ENCODE measurements at places on chromosomes 12 and 14. TPM values are rescaled to one million over a fixed set of nuclear protein-coding genes. Genes with fewer than 3 reads are reported as not detected.

DNA sequence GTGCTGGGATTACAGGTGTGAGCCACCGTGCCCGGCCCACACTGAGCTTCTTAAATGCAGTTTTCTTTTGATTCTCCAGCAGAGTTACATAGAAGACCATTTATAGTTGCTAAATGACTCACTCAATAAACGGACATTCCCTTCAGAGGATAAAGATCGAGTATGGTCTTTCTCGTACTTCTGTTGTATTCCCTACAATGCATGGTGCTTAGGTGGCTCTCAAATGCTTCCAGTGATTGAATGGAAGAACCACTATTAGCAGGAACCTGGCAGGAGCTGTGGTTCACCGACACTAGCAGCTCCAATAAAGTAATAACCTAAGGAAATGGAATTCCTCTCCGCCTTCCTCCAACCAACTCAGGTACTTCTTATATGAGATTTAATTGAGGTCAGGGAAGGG is 3.9 kb upstream of the GPRC5A start:
- no peak for DNase-seq

DNA sequence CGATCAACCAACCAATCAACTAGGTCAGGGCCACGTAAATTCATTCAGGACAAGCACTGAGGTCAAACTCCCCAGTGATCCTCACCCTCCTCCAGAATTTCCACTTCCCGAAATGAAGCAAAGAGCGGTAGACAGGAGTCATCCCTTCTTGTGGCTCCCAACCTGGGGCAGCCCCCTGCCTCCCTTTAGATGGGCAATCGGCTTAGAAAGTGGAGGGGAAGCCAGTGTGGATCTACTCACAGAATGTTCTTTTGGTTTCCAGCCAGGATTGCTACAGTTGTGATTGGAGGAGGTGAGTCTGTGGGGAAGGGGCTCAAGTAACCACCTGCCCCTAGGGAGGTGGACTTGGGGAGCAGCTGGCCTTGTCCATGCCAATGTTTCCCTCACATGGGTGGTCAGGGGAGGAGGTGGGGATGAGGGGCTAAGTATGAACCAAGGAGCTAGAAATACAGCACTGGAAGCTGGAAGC is 4.1 kb downstream of the IFI27 start:
- no peak for DNase-seq

DNA sequence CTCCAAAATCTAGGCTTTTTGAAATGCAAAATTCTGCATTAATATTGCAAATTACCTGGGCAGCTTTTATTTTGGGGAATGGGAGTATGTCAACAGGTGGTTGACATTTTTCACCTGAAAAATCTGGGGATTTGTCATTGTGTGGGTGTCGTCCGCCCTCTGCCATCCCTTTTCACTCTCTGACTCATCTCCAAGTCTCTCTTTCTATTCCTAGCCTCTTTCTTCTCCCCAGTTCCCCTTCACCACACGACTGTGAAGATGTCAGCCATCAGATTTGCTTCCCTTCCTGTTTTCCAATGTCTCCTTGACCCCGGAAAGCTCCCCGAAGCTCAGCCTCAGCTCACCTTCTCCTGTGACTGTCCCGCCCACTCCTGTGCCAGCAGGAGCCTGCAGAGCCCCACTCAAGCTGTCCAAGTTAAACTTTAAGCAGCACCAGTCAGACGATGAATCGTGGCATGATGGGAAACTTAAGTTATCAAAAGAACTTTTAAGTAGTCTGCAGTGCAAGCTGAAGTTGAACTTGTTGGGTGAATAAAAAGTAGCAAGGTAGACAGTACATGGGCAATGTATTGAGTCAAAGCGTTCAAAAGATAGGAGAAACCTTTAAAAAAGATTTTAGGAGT is 590.2 kb downstream of the VRK1 start:
- no peak for DNase-seq

RNF212B gene
- total RNA-seq, result not detected

- DNase-seq, result no peak
Observed at GRCh38 chr12:100666588-100666987, 93.1 kb downstream of the GAS2L3 start.

GRCh38 chr12:13973996-13974395 is 7.4 kb downstream of the GRIN2B start:
- no peak for DNase-seq

GRCh38 chr14:77825895-77826519 is 26.1 kb downstream of the ADCK1 start:
- no peak for DNase-seq

- DNase-seq, result no peak
Observed at GRCh38 chr14:103000291-103000921, 56.9 kb downstream of the CDC42BPB start.

PZP gene
- total RNA-seq, result not detected

FGF23 gene
- total RNA-seq, result not detected

DNA sequence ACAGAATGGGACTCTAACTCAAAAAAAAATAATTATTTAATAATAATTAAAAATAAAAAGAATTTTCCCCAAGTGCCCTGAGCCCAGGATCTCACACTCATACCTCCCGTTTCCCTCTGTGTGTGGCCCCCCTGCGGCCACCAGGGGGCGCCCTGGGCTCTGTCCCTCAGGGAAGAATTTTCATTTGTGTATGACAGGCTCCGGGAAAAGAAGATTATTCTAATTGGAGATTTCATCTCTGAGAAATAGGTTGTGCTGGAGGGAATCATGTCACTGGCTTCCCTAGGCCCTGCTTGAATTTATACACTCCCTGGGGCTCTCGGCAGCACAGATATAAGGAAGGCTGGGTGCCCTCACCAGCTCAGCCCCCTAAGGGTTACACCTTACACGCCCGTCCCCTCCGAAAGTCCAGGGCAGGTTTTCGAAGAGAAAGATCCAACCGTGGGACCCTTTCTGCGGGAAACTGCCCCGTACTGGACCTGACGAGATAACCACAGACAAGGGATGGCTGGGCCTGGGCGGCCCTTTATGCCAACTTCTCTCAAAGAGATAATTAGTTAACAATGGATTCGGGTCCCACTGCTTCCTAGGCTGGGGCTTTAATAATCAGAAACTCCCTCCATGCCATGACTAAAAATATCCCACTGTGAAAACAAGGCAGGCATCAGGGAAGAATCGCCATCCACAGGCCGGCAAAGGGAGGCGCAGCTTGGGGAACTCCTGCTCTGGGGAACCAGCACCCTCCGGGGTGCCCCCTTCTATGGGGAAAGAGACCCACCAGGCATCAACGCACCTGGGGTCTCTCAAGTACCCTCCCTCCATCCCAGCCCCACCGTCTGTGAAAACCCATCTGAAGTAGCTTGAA is 80.7 kb downstream of the KDM2B start:
- peak; percentile 87 for DNase-seq

DNA sequence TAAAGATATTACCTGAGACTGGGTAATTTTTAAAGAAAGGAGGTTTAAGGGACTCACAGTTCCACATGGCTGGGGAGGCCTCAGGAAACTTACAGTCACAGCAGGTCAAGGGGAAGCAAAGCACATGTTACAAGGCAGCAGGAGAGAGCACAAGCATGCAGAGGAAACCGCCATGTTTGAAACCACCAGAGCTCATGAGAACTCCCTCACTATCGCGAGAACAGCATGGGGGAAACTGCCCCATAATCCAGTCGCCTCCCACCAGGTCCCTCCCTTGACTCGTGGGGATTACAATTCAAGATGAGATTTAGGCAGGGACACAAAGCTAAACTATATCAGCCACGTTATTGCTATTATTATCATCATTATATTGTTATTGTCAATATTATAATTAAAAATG is 138.7 kb downstream of the RIMBP2 start:
- DNase-seq, result no peak

OVCH1 gene
- not detected for total RNA-seq

GRCh38 chr12:1464925-1465324 is 129.5 kb downstream of the FBXL14 start:
- DNase-seq, result no peak

GRCh38 chr12:107125833-107126232 is 32.5 kb upstream of the CRY1 start:
- no peak for DNase-seq

- no peak for DNase-seq
Observed at GRCh38 chr12:10941916-10942607, 3.0 kb upstream of the TAS2R14 start.

GRCh38 chr14:61911574-61911973 is 149.4 kb downstream of the SNAPC1 start:
- peak; percentile 95 for DNase-seq

STON2 gene
- not detected for total RNA-seq

DNA sequence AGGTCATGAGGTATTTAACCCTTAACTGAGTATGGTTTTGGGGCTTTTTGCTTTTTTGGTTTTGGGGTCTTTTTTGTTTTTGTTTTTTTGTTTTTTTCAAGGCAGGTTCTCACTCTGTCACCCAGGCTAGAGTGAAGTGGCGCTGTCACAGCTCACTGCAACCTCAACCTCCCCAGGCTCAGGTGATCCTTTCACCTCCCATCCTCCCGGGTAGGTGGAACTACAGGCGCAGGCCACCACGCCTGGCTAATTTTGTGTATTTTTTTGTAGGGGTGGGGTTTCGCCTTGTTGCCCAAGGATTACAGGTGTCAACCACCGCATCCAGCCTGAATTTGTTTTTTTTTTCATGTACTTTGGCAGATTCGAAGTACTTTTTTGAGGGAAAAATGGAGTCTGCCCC is 19.9 kb downstream of the RAP1B start:
- DNase-seq, result no peak

- DNase-seq, result no peak
Observed at GRCh38 chr14:55120571-55121495, 8.2 kb upstream of the LGALS3 start.

GRCh38 chr12:109900752-109901580 is 892 bp downstream of the TCHP start:
- peak; percentile 73 for DNase-seq

- DNase-seq, result no peak
Observed at GRCh38 chr14:46472261-46472660, 179.3 kb downstream of the RPL10L start.

DNA sequence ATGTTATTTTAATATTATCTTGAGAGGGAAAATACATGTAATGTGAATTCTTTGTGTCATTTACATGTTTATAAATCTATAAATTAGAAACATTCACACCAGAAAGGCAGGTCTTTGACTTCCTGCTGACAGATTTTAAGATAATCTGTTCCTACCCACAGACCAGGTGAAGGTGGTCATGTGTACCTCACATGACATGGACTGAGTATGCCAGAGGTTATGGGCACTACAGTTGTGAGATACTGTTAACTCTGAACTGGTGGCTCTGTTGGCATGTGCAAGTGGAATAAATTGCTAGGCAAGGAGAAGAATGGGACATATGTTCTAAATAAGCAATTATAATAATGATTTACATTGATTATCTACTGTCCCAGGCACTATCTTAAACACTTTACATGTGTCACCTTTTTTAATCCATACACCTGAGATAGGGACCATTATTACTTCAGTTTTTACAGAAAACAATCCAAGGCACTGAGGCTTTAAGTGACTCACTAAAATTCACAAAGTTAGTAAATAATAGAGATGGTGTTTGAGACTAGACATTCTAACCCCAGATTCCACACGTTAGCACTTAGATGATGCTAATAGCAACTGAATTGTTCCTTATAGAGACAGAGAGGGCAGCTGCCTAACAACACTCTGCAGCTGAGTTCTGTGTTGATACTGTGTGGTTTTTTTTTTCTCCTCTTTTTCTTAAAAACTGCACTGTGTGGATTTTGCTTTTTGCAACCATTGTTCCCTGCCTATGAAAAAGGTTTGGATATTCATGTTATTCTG is 23.8 kb downstream of the SLC16A7 start:
- no peak for DNase-seq

KLRK1 gene
- total RNA-seq, result not detected

GRCh38 chr12:23942841-23943240 is 6.6 kb downstream of the SOX5 start:
- no peak for DNase-seq

DNA sequence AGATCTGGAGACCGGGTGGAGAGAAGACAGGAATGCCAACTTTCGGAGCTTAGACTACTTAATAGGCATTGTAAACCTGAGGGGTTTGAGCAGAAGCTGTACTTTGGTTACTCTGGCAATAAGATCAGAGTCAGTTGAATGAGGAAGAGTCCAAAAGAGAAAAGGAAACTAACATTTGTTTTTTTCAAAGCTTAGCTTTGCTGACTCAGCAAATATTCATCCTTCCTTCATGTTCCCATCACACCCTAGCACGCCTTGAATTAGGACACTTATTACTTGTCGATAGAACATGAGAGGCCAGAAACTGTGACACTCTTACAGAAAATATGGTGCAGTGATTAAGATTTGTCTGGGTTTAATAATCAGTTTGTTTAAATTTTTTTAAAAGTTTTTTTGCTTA is 266.9 kb upstream of the ATP2B1 start:
- no peak for DNase-seq

GRCh38 chr14:104118006-104118844 is 20.2 kb upstream of the KIF26A start:
- DNase-seq, result no peak

CISTR gene
- not detected for total RNA-seq

DNA sequence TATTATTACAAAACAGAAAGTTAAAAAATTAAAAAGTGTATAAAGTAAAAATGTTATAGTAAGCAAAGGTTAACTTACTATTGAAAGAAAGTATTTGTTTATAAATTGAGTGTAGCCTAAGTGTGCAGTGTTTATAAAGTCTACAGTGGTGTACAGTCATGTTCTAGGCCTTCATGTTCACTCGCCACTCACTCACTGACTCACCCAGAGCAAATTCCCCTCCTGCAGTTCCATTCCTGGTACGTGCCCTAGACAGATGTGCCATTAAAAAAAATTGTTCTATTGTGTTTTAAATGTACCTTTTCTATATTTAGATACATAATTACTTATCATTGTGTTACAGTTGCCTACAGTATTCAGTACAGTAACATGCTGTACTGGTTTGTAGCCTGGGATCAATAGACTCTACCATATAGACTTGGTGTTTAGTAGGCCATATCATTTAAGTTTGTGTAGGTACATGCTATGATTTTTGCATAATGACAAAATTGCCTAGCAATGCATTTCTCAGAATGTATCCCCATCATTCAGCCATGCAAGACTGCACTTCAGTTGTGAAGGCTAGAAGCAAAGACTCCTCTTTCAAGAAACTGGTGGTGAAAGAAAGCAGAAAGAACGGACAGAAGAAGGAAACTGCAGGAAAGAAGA is 100.6 kb downstream of the DACT1 start:
- DNase-seq, result no peak

DNA sequence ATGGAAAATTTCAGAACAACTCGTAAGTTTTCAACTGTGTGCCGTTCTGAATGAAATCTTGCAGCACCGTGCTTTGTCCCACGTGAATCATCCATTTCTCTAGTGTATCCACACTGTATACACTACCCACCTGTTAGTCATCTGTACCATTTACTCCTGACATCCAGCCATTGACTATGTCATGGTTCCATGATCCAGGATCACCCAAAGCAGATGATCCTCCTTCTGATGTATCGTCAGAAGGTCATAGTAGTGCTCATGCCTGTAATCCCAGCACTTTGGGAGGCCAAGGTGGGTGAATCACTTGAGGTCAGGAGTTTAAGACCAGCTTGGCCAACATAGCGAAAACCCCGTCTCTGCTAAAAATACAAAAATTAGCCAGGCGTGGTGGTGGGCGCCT is 122.9 kb downstream of the PPHLN1 start:
- no peak for DNase-seq

NGB gene
- total RNA-seq, result not detected

- DNase-seq, result no peak
Observed at GRCh38 chr14:58738876-58739275, 101.1 kb downstream of the DACT1 start.

- no peak for DNase-seq
Observed at GRCh38 chr12:91562476-91562875, 379.9 kb upstream of the DCN start.
